Retinal pigment epithelial cell (primary cell): ENCODE measurements at places on chromosomes 6 and 20.

GRCh38 chr20:4889446-4889845 is 111.9 kb downstream of the SLC23A2 start:
- no peak for DNase-seq

- DNase-seq: no peak
Observed at GRCh38 chr20:19465536-19465935, 253.1 kb downstream of the SLC24A3 start.

DNA sequence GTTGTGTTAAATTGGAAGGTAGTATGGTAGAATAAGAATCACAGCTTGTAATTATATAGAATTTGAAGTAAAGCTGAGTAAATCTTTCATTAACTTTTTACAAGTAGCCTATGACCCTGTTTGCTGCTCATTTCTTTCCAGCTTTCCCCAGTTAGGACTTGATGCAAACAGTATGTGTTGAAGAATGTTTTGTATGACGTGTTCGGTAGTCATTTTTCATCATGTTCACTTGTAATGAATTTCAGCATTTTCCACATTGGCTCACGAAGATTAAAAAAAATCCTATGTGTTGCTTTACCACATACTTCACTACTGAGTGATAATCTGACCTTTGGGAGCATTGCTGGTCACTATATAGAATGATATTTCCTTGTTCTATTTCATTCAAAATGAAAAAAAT is 162.4 kb downstream of the CDKAL1 start:
- no peak for DNase-seq

DNA sequence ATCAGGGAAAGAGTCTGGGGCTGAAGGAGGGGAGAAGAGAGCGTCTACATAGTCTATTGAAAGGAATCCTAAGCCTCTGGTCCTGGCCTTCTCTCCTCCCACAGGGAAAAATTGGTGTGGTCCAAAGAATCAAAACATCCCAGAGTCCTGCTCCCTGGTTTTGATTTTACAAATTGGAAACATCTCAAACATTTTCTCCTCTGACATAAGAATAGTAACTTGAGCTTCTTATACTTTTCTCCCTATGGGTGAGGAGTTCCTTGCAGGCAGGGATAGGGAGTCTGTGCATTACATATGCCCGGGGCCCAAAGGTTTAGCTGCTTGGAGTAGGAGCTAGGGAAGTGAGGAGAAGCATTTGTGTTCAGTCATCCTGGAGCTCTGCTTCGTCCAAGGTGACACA is 120.0 kb upstream of the GGTLC1 start:
- DNase-seq: no peak

- DNase-seq: peak; percentile 67
Observed at GRCh38 chr6:130681028-130681427, 146.2 kb upstream of the SMLR1 start.

GRCh38 chr6:3432416-3432815 is 24.4 kb downstream of the SLC22A23 start:
- DNase-seq: no peak

GRCh38 chr20:18611492-18611891 is 23.6 kb downstream of the DTD1 start:
- DNase-seq: no peak

GRCh38 chr6:120938876-120939472 is 395.3 kb downstream of the TBC1D32 start:
- no peak for DNase-seq

DNA sequence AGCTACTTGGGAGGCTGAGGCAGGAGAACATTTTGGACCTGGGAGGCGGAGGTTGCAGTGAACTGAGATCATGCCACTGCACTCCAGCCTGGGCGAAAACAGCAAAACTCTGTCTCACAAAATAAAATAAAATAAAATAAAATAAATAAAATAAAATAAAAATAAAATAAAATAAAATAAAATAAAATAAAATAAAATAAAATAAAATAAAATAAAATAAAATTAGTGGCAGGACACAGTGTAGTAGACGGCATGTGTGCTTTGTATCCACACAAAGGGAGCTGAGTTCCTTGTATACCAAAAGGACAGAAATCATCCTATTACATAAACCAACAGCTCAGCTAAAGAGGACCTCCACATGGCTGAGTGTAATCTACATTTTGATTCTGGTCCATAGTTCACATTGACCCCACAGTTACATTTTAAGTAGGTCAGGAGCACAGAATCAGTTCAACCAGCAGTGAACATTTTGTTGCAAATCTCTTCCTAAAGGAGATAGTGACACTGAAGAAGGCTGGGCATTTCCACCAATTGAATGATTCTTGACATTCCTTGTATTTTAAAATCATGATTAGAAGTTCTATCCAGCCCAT is 91.7 kb upstream of the MAP7 start:
- no peak for DNase-seq

DNA sequence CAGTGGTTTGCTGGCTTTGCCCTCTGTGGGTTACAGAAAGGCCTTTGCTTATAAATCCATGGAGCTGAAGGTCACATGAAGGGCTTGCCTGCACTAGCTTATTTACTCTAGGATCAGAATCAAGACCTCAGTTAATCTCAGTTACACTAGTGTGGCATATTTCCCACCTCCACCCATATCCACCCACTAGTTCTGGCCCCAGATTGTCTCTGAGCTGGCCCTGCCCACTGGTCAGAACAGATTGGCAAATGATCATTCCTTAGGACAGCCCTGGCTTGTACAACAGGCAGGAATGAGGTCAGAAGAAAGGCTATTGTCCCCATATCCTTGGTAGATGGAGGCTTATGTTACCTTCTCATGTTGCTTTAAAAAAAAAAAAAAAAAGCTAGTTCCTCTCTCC is 33.3 kb upstream of the SASH1 start:
- no peak for DNase-seq

GRCh38 chr6:142857796-142858555 is 87.0 kb downstream of the HIVEP2 start:
- no peak for DNase-seq

DNA sequence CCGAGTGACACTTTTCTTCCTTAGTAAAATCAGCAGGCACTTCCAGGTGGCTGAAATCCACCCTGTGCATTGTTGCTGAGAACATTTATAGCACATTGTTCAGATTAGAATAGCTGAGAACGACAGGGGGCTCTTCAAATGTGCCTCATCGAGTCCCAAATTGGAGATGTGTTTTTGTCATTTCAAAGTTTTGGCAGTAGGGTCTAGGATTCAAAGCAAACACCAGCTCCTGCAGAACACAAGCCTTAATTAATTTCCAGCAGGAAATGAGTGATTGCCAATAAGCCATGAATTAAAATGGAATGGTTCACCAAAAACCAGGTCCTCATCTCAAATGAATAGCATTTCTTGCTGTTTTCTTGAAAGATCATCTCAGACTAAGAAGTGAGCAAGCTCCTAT is 171.6 kb downstream of the PLCB1 start:
- DNase-seq: no peak

DNA sequence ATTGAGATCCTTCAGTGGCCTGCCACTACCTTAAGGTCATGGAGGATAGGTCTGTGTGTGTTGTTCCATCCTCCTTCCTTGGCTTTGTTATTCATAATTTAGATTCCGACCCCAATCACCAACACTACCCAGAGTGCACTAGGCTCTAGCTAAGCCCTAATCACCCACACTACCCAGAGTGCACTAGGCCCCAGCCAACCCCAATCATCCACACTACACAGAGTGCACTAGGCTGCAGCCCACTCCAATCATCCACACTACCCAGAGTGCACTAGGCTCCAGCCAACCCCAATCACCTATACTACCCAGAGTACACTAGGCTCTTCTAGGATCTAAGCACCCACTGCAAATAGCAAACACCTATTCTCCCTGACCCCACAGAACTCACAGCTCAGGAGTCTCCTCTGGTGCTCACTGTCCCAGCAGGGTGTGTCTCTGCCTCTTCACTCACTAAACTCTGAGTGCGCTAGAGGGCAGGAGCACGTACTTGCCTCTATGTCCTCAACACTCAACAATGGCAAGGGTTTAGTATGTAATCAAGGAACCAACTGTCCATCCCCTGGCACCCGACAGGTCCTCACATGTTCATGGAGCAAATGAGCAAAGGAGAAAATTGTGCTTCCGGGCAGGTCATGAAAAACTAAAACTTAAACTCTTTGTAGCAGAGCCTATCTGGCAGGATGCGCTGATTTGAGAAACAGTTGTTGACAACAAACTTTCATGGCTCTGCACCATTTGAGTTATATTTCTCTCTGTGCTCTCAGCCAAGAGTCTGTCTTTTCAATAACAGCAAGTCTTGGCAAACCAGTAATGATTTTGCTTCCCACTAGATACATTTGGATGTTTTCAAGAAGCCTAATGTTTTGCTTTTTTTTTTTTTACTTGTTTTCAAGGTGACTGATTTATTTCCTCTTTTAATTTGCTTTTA is 54.3 kb downstream of the SLC22A23 start:
- DNase-seq: no peak

DNA sequence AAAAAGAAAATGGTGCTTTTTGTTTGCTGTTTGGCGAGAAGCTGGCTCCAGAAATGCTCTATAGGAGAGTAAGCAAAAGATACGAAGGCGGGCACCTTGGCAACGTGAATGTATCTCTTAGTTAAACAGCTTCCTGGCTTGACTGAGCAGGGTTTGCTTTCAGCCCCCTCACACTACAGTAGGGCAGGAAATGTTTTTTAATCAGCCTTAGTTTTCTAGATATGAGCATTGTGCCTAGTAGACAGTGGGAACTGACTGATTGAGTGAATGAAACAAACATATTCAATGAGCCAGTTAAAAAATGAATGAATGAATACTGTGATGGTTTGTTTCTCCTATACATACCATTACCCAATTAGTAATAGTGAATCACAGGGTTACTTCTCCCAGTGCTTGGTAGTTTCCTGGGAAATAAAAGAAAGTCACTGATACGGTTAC is 19.9 kb downstream of the CAP2 start:
- no peak for DNase-seq

- no peak for DNase-seq
Observed at GRCh38 chr6:163392533-163392932, 22.0 kb upstream of the QKI start.

DNA sequence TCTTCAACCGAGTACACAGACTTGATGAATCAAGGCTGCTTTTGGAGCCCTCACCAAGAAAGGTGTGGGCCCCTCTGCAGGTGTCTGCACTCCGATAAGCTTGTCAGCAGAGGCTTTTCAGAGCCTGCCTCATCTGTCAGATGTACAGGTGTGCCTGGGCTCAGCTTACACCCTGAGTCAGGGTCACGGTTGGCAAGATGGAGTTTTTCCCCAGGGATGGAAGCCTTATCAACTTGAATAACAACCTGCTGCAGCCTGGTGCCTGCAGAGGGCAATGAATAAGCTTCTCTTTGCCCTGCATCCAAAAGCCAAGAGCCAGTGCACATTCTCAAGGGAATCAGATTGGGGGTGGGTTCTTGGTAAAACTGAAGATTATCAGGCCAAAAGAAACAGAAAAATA is 427.1 kb downstream of the CD83 start:
- no peak for DNase-seq

DNA sequence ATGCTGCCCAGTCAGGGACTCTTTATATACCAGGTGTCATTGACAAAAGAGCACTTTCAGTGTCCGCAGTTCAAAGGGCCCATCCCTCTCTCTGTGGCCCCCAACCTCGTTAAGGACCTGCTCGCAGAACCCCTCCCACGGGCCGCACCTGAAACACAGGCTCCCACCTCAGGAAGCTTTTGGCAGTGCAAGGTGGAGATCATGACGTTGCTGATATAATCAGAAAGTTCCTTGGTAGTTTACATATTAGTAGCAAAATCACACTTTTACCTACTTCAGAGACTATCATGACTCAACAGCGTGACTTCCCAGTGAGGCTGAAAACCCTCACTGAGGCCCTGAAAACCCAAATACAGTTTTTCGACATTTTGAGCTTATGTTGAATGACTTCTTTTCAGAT is 4.1 kb downstream of the TTLL2 start:
- DNase-seq: no peak
